CD4-positive, alpha-beta T cell treated with Interferon alpha-2 for 1 hour (primary cell): ENCODE measurements at places on chromosomes 3 and 15.

DNA sequence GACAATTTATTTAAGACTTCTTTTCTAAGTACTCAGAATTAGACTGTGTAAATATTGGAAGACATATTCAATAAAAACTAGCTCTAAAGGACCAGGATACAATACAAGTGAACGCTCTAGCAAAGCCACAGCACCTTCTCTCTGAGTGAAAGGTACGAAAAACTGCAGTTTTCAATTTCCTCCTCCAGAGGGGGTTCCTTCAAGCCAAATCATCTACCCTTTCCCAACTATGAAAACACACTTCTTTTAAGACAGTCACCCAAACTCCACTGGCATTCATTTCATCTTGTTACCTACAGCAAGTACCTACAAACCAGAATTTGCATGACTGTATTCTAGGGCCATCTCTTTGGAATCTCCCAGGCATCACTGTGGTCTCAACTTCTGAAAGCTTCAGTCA lies 165.8 kb downstream of the ERC2 start:
- DNase-seq = no peak

DNA sequence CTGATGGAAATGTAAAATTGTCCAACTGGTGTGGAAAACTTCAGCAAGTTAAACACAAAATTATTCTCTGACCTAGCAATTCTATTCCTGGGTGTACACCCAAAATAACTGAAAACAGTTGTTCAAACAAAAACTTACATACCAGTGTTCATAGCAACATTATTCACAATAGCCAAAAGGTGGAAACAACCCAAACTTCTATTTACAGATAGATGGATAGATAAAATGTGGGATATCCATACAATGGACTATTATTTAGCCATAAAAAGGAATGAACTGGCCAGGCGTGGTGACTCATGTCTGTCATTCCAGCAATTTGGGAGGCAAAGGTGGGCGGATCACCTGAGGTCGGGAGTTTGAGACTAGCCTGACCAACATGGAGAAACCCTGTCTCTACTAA lies 6.9 kb upstream of the VWA5B2 start:
- DNase-seq = no peak

- no peak for DNase-seq
Measured at GRCh38 chr3:8489278-8489792, 12.3 kb upstream of the LMCD1 start.

DNA sequence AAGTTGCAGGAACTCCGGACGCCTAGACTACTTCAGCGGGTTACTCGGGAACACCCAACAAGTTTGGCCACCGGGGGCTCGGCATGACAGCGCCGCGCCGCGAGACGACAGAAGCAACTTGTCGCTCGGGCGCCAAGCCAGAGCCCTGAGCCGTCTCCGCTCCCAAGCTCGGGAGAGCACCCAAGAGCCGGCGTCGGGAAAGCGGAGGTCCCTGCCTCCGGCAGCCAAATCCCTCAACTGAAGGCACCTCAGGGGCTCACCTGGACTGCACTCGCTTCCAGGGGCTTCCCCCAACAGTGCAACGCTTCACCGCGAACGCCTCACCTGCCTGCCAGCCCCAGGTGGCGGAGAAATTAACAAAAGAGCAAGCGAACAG lies 640 bp downstream of the MB21D2 start:
- DNase-seq = peak; percentile 4

- DNase-seq = peak; percentile 6
Measured at GRCh38 chr15:70777170-70777926, 14.0 kb upstream of the UACA start.

DNA sequence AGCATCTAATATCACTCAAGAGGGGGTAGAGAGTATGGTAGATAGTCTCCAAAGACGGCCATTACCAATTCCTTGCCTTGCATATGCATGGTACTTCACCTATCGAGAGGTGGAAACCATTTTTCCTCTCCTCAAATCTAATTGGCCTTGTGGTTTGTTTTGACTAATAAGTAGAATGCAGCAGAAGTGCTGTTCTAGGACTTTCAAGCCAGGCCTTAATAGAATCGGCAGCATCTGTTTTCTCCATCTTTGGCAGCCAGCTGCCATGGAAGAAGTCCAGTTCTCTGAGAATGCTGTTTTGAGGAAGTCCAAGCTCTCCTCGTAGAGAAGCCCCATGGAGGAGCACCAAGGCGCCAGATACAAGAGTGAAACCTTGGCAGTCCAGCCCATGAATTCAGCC lies 59.1 kb upstream of the RASGRP1 start:
- DNase-seq = no peak

DNA sequence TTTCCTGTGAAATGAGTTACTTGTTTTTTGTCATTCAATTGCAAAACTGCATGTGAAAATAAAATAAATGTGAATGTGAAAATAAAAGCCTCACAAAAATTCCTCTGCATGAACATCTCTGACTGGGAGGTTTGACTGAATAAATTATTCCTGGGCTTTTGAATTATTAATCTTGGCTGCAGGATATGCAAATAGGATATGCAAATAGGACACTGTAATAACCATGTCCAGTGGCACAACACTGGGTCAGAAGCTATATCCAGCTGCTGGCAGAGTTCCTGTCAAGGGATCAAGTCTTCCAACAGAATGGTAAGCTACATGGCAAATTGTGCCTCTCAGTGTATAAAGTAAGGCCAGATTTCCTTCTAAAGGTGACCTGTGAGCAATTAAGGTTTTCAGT lies at the start of gene SUCNR1:
Gene SUCNR1 (plus strand): TSS at position 246 of the 400 bp plus-strand sequence. CDS start 6,250 bp downstream, outside the sequence.
- no peak for DNase-seq

- DNase-seq = no peak
Measured at GRCh38 chr3:152977366-152977765, 142.4 kb downstream of the P2RY1 start.

DNA sequence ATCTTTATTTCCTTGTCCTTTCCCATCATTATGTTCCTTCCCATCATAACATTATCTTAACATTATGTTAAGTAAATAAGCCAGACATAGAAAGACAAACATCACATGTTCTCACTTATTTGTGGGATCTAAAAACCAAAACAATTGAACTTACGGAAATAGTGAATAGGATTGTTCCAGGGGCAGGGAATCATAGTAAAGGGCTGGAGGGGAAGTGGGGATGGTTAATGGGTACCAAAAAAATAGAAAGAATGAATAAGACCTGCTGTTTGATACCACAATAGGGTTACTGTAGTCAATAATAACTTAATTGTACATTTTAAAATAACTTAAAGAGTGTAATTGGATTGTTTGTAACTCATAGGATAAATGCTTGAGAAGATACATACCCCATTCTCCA lies 36.7 kb upstream of the MBNL1 start:
- DNase-seq = no peak

DNA sequence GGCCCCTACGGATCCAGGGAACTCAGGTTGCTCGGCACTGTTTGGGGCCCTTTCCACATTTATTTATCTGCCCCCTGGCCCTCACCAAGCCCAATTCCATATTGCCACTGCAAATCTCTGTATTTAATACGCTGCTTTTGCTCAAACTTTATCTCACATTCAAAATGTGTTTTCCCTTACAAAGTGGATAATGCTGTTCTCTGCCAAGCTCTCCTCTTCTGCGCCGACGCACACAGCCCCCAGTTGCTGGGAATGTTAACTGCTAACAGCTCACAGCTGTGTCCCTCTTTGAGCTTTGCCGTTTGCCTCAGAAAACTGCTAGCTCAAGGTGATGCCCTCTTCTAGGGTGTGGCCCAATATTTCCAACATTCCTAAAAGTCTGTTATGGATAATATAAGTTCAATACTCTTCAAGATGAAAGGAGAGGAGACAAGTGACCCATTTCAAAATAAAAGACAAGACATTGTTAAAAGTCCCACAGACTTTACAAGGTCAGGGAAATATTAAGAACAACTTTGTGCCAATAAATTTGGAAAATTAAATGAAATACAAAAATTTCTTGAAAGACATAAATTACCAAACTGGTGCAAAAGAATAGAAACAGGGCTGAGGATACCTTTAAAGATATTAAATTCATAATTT lies 12.6 kb upstream of the FBN1 start:
- DNase-seq = no peak

DNA sequence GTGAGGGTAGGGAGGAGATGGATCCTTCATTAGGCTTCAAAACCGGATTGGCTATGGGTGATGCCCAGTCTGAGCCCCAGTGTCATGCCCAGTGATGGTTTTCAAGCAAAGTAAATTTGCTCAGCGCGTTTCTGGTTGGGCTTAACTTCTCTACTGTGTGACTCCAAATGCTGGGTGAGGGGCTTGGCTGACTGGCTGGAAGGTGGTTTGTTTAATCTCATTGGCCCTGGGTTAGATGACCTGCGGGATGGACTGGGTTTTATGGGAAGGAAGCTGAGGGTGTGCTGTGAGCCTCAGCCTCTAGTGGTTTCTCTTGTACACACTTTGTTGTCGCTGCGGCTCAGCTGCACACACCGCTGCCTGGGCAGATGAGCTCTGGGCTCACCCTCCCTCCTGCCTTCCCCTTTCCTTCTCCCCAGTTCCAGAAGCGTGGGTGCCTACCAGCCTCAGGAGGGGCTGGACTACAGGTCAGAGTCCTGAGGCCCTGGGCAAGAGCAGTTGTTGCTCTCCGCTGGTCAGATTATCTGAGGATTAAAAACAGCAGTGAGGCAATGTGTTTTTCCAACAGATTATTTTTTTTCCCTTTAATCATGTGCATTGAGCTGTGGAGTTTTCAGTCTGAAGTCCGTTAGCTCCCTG lies 18.6 kb downstream of the PDIA5 start:
- no peak for DNase-seq

DNA sequence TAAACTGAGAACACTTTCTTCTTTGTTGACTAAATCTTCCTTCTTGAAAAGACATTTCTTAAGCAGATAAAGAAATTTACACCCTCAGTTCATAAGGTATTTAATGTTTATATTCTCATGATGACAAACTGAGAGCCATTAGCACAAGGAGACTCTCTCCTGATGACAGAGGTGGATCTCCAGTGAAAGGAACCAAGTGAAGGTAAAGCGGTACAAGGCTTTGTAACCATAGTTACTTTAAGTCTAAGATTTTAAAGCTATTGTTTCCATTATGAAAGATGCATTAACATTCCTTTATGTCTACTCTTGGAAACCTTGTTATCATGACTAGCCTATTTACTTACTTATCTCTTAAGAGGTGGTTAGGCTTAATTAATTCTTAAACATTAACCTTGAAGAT lies 737.1 kb downstream of the MECOM start:
- no peak for DNase-seq

DNA sequence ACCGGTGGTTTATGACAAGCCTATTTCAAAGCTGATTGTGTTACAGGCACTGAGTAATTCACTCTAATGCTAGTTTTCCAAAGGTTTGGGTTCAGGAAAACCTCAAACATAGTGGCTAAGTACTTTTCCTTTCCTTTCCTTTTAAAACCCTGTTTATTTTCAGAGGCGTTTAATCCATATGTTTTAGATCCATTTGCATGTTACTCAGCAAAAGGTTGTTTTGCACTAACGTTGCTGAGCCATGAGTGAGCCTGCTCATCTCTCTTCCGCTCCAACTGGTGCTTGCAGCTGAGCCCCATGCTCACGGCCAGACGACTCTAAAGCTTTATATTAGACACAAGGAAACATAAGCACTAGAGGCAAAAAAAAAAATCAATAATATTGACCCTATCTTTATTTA lies 9.4 kb downstream of the CEMIP start:
- no peak for DNase-seq

DNA sequence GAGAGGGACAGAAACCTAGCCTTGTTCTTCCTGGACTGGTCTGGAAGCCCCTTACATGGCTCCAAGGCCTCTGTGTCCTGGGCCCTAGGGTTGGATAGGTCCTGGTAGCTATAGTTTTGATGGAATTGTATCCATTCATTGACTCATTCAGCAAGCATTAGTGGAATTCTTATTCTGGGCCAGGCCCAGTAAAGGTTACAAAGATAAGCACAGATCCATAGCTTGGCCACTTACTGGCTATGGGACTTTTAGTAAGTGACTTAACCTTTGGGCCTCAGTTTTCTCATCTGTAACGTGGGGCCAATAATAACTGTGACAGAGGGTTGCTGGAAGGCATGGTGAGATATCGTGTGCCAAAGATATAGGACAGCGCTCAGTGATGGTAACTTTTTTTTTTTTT lies 13.6 kb upstream of the DAG1 start:
- no peak for DNase-seq

- DNase-seq = no peak
Measured at GRCh38 chr15:47876986-47877385, 159.7 kb downstream of the SEMA6D start.

DNA sequence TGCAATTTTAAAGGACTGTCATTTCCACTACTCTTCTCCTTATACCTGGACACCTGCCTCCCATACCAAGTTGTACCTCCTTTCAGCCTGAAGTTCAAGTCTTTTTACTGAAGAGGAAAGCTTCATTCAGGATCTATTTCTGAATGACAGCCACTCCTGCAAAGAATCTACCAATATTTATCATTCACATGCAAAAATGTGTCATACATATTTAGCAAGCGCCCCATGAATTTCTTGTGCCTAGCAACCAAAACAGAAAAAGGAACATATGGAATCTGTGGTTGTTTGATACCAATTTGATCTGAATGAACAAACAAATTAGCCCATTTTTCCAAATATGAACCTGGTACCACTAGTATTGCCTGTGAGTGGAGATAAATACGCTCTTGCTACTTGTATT lies 16.8 kb downstream of the GJD2 start:
- no peak for DNase-seq

- no peak for DNase-seq
Measured at GRCh38 chr15:63086271-63086670, 35.4 kb upstream of the LACTB start.

DNA sequence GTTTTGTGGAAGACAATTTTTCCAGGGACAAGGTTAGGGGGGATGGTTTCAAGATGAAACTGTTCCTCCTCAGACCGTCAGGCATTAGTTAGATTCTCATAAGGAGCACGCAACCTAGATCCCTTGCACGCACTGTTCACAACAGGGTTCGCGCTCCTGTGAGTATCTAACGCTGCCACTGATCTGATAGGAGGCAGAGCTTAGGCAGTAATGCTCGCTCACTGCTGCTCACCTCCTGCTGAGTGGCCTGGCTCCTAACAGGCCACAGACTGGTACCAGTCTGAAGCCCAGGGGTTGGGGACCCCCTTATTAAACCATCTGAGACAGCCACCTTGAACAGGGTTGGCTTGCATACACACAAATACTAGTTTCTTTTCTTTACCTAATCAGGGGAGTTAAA lies 13.5 kb upstream of the IMPG2 start:
- DNase-seq = no peak

- no peak for DNase-seq
Measured at GRCh38 chr3:46468753-46469600, 4.3 kb upstream of the LTF start.

DNA sequence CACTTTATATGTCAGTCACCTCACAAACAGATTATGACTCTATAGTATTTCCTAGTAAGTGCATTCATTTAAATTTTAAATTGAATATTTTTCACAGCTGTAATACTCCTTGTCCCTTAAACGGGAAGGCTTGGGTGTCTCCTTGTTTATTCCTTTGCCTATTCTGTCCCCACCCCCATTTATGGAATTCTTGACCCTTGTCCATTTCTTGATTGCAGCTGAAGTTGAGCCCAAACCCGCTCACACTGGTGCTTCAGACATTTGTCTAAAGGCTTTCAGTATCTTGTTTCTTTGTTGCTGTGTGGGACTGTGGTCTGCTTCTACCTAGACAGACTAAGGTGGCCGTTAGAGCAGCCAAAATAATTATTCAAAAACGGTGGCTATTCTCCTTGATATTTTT lies 449.7 kb downstream of the FOXP1 start:
- DNase-seq = no peak
